ENCODE measurements at places on chromosomes 7 and 10.
A peak's percentile ranks its signal among the peaks of the same experiment; 100 is the strongest.

GRCh38 chr7:31466036-31466435, 47.9 kb upstream of the ITPRID1 start:
- DNase-seq = no peak

GRCh38 chr10:68606918-68607317, 46.8 kb downstream of the TET1 start:
- DNase-seq = no peak

DNA sequence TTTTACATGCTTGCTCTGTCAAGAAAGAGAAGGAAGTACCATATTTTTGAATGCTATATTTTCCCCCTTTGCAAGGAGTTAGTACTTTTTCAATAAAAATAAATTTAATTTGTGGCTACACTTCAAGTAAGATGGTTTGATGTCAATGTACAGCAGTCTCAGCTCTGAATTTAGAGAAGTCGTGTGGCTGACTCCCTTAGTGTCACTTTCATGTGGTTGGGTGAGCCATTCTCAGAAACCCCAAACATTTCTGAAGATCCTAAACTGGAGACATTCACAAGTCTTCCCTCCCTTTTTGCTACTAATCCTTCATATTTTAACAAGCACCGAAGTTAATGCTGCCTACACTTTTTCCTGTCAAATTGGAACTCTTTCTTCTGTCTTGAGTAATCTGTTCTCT, 244.4 kb downstream of the DYNC1I1 start:
- DNase-seq = no peak

DNA sequence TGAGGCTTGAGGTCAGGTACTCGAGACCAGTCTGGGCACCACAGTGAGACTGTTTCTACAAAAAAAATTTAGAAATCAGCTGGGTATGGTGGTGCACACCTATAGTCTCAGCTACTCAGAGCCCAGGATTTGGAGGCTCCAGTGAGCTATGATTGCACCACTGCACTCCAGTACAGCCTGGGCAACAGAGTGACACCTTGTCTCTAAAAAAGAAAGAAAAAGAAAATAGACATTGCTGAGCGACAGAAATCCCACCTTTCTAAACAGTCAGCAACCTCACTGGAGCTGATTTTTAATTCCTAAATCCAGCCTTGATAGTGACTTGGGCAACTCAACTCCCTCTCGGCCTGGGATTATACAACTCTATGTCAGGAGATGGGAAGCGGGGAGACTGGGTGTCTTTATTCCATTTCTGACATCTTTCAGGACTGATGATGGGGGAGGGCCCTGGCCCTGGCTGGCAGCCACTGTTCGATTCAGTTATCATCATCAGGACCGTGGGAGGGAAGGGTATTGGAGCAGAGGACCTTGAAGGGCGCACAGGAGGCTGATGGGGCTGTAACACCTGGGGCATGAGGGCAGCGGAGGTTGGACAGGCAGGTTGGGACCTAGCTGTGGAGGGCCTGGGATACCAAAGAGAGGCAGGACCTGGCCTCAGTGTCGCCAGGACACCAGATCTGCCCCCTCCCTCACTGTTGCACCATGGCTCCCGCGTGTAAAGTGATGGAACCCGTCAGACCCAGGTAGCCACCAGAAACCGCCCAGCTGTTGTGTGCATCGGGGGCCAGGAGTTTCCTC, 14.7 kb downstream of the HSPB1 start:
- DNase-seq = no peak

DNA sequence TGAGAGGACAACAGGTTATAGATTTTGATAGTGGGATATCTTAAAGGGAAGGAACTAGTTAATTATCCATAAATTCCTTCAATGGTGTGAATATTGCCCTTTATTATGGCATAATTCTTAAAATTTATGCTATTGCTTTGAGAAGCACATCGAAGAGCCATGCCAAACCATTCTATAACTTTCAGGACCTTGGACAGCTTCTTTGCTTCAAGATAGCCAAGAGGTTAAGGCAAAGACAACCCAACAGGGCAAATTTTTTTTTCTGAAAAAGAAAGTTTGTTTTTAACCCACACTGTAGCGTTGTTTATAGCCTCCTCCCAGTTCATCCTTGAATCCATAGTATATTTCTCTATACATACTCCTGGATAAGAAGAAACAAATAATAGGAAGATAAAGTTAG, 103.2 kb downstream of the NRG3 start:
- DNase-seq = no peak

GRCh38 chr7:13920053-13920697, 69.3 kb downstream of the ETV1 start:
- DNase-seq = no peak

DNA sequence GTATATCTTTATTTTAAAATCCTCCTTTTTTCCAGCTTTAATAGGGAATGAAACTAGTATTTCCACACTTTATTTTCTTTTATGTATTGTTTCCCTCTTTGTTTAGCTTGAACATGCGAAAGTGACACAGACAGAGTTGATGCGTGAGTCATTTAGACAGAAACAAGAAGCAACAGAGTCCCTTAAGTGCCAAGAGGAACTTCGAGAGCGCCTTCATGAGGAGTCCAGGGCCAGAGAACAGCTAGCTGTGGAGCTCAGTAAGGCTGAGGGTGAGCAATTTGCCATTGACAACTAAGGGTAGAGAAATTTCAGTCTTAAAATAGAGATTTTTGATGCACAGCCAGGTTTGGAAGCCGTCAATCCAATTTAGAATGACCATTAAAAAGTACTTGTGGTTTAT, 73.1 kb downstream of the CYP51A1 start:
- DNase-seq = no peak

- peak; percentile 66 for DNase-seq
These were observed 10.1 kb upstream of the ADAP1 start for GRCh38 chr7:964401-965231.

- DNase-seq = no peak
These were observed 71.5 kb upstream of the SMNDC1 start for GRCh38 chr10:110376021-110376766.

GRCh38 chr7:22934473-22935065, 79.4 kb downstream of the HYCC1 start:
- DNase-seq = no peak

- DNase-seq = no peak
These were observed 12.9 kb downstream of the ZYX start for GRCh38 chr7:143394068-143394467.

DNA sequence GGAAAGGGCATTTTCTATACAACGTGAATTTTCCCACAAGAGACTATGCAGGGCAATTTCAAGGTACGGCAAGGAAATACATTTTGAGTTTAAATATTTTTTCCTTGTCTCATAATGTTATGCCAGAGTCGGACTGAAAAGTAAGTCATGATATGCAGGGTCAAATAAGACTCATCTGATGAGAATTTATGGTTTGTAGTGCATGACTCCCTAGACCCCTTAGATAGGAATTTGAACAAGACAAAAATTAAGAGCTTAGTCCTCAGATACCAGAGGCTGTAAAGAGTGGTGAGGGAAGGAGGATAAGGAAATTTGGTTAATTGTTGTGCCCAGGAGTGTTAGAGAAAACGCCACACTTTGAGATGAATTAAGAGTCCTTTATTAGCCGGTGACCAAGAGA, 616.6 kb downstream of the XPNPEP1 start:
- DNase-seq = no peak

GRCh38 chr10:44418637-44419036, 33.7 kb upstream of the CXCL12 start:
- no peak for DNase-seq

DNA sequence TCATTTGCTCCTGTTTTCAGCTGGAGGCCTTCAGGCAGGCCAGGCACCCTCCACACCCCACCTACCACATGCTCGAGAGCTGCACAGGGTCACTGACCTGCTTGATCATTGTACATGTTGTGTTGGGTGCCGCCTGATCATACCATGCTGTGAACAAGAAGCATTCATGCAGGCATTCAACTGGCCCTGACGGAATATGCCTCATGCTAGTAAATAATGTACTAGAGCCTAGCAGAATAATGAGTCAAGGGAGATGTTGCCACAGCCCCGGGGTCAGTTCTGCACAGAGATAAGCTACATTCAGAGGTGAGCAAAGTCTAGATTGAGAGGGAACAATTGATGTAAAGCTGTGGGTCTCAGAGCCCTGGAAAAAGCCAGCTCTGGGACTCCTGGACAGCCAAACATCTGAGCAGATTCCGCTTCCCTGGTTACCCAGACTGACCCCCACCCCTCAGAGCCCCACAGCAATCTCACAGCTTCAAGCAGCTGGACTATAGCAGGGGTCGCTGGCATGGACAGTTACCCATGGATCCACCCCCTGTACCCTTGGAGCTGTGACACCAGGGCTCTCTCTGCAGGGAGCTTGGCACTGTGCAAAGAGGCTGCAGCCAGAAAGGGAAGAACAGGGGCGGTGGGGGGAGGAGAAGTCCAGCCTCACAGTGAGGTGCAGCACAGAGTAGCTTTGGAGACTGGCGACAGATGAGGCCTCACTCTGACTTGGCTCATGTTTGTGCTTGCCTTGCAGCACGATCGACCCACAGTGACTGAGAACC, 86.6 kb downstream of the FRMPD2 start:
- no peak for DNase-seq

GRCh38 chr7:44637788-44638594, 31.6 kb downstream of the OGDH start:
- DNase-seq = no peak

GRCh38 chr7:155763691-155764437, 48.4 kb downstream of the SHH start:
- no peak for DNase-seq

GRCh38 chr10:61164458-61165160, 220.6 kb upstream of the RHOBTB1 start:
- no peak for DNase-seq

DNA sequence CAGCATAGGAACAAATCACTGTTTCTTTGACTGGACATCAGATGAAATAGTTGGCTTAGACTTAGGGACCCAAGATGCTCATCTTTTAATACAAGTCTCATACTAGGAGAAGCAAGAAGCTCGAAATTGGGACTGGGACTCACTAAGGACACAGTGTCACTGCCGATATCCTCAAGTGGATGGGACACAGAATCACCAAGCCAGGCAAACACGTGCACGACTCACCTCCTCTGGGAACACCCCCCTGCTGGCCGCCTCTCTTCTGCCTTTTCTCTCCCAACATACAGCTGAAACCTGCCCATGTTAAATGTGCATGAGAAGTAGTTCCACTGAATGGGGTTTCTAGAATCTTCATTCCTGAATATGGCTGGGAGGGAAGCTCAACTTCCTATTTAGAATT, 106.6 kb upstream of the FAM204A start:
- DNase-seq = no peak

- DNase-seq = peak; percentile 42
These were observed 8.6 kb downstream of the MUC3A start for GRCh38 chr7:100957832-100958421.

DNA sequence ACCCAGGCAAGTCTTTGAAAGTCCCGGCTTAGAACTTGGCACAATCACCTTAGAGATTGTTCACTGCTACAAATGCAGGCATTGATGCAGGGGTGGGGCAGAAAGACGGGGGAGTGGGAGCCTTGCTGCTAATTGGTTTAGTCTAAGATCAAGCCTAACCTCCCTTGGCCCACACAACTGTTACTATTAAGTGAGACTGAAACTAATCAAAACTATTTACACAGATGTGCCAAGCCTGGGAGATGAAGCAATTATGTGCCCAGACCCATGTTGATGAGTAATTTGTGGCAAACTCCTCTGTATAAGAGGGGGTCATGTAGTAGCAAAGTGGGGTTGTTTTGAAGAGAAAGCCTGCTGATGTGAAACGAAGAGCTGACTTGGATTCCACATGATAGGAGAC, 178.2 kb upstream of the ITGB1 start:
- DNase-seq = no peak

- DNase-seq = no peak
These were observed 57.2 kb upstream of the ELMO1 start for GRCh38 chr7:37505750-37506353.

DNA sequence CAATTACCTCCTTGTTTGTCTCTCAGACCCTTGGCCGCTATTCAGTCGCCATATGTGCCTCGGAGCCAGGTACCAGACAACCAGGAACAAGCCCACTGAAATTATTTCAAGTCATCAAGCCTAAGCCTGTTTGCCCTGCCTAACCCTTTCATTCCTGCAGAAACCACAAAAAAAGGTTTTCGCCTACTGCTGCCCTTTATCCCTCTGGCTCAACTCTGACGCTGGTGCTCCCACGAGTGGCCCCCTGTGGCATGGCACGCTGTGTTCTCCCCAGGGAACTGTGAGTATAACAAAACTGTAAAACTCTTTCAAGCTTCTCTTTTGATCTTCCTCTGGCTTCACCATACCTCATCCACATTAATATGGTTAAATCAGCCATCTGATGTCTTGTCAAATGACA, 215.7 kb upstream of the CDC14C start:
- peak; percentile 33 for DNase-seq

DNA sequence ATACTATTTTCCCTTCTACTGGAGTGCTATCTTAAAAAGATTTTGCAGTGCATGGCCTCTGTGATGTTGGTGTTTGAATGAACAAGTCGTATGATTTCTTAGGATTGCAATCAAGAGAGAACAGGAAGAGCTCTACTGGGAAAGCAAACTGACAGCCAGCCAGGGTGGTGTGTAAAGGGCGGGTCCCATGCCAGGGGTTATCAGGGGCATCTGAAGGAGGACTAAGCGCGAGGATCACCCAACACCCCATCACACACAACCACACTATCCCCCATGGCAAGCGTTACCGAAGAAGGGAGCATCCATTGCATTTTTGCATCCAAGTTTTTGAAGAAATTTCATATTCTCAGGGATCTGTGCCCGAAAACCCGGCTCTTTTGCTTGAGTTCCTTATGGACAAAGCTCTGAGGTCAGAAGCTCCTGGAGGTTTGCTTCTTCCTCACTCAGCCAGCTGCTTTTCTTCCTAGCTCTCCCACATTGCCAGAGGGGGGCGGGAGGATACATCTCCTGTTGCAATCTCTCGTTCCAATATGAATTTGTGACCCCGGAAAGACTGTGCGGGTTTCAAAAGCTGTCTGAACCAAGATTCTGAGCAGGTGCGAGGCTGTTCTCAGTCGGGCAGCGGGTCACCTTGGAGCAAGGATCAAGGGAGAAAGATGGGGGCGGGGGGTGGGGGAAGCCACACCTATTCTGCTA, 5.2 kb downstream of the NEUROD6 start:
- no peak for DNase-seq

Data from H9 (cell line).